ENCODE measurements at places on chromosomes 16 and 17. TPM values are rescaled to one million over a fixed set of nuclear protein-coding genes. Genes with fewer than 3 reads are reported as not detected.

DNA sequence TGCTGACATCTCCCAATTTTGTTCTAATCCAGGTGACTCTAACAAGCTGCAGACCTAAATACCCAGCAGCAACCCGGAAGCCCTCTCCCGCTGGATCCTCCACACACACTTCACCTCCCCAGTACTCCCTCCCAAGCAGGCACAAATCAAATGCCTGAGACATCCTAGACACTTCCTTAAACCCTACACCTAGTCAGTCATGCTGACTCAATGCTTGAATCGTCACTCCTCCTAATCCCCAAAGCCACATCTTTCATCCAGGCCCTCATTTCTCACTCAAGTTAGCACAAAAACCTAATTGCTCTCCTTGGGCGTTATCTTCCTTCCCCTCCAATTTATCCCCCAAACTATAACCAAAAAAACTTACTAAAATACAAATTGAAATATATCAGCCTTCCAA, 32.7 kb downstream of the CMC2 start:
- H3K4me3 ChIP-seq, result no peak overlapping the region
- DNase-seq, result no peak
- H3K4me1 ChIP-seq, result no peaks in the 10 kb centered on the region
- H3K27me3 ChIP-seq, result no peaks in the 10 kb centered on the region
- H3K27ac ChIP-seq, result no peak overlapping the region

- no peaks in the 10 kb centered on the region for H3K4me1 ChIP-seq
- DNase-seq, result no peak
- H3K27ac ChIP-seq, result no peak overlapping the region
- H3K4me3 ChIP-seq, result no peak overlapping the region
- H3K27me3 ChIP-seq, result no peaks in the 10 kb centered on the region
These were observed 74.2 kb downstream of the VPS53 start for GRCh38 chr17:640436-640835.

GRCh38 chr17:39684369-39685192, 3.3 kb downstream of the PGAP3 start:
- H3K36me3 ChIP-seq, result peaks cover 20% of the 10 kb centered on the region
- H3K4me3 ChIP-seq, result no peak overlapping the region
- no peak for DNase-seq
- no peaks in the 10 kb centered on the region for H3K27me3 ChIP-seq
- H3K27ac ChIP-seq, result no peak overlapping the region
- H3K4me1 ChIP-seq, result peaks cover 25% of the 10 kb centered on the region

ALOX12 gene
- 0.86 TPM for total RNA-seq

GRCh38 chr16:65547772-65548446, 426.0 kb upstream of the CDH11 start:
- DNase-seq, result no peak
- no peaks in the 10 kb centered on the region for H3K36me3 ChIP-seq
- H3K27me3 ChIP-seq, result no peaks in the 10 kb centered on the region
- H3K4me3 ChIP-seq, result no peak overlapping the region
- H3K27ac ChIP-seq, result peak overlapping the region; percentile 6
